ENCODE measurements at places on chromosomes 3 and 15.

- no peak for DNase-seq
These were observed 23.1 kb upstream of the MCCC1 start for GRCh38 chr3:183122257-183122932.

DNA sequence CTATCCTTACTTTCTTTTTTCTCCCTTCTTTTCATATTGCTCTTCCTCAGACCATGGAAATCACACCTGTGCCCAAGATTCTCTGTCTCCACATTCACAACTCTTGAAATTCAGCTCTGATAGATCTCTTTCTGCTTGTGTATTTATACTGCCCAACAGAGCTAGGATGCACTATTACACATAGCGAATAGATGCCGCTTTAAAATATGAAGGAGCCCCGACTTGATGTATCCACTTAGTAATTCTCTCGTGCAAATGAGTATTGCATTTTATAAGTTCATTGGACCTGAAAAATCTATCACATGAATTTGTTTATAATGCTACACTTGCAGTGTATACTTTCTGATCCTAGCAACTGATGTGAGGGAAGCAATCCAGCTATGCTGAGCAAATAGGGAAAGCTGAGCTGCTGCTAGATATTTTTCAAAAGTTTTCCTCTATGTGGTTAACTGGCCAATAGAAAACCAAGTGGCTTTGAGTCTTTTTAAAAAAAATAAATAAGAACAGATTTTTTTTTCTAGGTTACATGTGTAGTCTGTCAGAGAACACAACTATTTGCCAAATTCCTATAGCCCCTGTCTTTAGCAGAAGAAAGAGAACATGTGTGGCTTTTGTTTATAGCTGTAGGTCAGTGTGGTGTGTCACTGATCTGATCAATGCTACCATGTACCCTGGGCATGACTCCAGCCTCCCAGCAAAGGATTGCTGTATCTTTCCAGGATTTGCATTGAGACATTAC lies 64.3 kb upstream of the LEKR1 start:
- no peak for DNase-seq

GRCh38 chr3:79339846-79340245 lies 428.0 kb downstream of the ROBO1 start:
- DNase-seq = no peak

DNA sequence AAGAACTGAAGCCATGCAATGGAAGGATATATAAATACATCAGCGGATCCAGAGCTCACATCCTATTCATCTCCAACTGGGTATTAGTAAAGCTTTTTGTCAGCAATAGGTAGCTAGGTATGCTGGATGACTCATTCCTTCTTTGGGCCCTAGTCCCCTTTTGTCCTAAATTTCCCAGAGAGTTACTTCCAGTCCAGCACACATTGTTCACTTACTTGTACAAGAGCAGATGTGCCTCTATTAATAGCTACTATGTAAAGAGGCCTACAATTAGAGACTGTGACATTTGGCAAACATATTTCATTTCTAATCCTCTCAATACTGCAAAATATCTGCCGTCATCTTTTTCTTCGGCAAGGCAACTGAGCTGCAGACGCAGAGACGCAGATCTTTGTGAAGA lies 1.7 kb upstream of the SLC4A7 start:
- no peak for DNase-seq

Data from BJ (cell line).